Neural progenitor cell (in vitro differentiated cells): ENCODE measurements at places on chromosomes 6 and 20. TPM values are rescaled to one million over a fixed set of nuclear protein-coding genes. Genes with fewer than 3 reads are reported as not detected.

- peak; percentile 88 for DNase-seq
Observed at GRCh38 chr20:59751075-59751711, 146.9 kb downstream of the PHACTR3 start.

- DNase-seq: no peak
Observed at GRCh38 chr6:143701349-143702234, 23.8 kb downstream of the PHACTR2 start.

DNA sequence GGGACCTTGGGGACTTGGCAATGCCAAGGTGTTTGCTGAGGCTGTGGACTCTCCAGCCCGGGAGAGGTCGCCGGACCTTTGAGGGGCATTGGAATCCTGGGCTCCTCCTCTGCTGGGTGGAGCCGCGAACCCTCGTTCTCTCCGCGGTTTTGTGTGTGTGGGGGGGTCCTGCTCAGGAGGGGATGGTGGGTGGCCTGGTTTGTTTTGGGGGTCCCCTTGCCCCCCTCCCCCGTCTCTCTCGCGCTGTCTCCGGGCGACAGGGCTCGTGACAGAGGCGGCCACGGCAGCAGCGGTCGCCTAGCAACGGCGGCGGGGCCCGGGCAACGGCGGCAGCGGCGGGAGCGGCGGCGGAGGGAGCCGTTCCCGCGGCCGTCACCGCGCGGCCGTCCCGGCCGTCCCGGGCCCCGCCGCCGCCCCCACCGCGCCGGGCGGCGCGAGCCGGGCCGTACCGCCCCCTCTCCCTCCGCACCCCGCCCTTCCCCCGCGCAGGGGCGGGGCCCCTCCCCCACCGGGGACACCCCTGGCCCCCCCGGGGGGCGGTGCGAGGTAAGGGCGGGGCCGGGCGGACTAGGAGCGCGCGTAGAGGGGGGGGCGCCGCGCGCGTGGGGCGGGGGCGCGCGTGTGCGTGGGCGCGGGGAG is 7.8 kb downstream of the SYNGAP1 start:
- DNase-seq: peak; percentile 79

DNA sequence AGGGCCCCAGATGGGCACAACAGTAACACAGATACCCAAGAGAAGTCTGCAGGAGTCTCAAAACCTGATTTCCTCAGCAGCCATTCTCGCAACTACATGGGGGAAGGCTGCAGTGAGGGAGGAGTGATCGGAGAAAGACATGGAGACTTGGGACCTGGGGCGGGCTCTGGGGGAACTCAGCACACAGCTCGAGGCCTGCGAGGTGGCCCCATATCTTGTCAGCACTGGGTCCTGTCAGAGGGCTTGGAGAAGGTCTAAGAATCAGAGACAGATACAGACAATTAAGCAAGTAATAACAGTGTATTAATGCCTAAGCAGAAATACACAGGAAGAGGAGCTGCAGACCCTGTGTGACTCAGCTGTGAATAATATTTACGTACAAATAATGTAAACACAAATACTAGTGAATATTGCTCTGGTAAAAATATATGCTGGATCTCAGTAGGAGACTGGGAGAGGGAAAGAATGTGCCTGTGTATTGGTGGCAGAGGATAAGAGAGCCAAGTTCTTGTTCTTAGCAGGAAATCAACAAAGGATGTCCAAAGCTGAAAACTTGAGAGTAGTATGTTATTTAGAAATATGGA is 336.2 kb downstream of the ZFAND3 start:
- DNase-seq: no peak

DNA sequence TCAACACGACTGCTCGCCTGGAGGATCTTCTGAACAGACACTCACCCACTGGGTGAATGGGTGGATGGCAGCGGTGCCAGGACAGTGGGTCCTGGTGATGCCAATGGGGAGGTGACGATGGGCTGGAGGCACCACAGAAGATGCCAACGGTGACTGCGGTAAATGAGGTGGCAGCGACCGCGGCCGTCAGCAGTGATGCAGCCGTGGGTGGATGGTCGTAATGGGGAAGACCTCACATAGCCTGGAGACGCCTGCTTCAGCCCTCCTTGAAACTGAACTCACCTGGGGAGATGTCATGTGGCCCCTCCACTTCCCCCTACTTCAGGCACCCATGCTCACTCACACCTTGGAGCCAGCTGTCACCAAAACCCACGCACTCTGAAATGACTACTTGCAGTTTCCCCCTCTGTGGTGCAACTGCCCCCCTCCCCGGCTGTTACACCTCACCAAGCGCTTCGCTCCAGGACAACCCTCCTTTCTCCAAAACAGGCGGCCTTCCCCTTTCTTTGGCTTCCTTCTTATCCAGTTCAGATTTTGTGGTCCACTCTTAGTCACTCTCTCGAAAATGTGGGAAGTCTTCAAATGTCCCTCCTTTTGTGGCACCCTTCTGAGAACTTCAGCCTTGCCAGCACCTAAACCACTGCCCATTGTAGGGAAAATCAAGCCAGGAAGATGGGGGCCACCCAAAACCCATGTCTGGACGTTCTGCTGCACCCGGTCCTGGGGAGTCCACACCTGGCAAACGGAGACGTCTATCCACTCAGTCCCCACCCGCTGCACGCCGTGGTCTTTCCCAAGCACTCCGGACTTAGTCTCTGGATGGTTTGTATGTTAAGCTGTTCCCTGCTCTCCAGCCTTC is 10.4 kb upstream of the ABHD16B start:
- no peak for DNase-seq

DNA sequence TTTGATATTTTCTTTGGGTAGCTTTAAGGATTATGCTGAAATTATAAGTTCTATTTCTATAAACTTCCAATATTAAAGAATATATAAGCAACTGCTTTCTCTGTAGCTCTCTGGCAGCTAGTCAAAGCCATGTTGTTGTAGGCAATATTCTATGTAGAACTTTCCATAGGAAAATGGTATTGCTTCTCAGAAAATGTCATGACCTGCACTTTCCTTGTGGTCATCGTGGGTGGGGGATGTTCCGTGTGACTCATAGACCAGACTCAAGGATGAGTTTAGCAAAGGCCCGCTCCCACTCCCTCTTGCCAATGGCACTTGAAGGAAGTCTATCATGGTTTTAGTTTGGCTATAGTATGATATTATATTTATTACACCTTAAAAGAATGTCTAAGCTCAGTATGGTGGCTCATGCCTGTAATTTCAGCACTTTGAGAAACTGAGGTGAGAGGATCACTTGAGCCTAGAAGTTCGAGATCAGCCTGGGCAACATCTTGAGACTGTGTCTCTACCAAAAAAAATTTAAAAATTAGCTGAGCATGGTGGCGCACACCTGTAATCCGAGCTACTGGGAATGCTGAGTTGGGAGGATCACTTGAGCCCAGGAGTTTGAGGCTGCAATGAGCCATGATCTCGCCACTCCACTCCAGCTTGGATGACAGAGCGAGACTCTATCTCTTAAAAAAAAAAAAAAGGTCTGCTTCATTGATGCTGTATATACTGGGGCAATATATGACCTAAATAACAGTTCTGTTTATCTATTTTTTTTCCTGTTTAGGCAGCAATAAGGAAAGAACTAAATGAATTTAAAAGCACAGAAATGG is 36.6 kb upstream of the LTV1 start:
- no peak for DNase-seq

DNA sequence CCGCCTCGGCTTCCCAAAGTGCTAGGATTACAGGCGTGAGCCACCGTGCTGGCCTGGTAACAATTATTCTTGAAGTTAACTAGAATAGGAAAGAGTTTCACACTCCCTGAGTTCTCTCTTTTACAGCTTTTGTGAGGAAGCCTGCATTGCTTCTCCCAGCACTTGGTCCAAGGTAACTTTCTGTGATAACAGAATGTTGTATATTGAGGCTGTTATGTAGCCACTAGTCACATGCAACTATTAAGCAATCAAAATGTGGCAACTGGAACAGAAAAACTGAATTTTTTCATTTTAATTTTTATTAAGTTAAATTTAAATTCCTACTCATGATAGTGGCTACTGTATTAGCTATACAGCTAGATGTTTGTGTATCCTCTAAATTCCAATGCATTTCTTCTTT is 2.5 kb downstream of the TRIM38 start:
- DNase-seq: no peak

- DNase-seq: no peak
Observed at GRCh38 chr6:138455746-138456400, 43.4 kb downstream of the NHSL1 start.

DNA sequence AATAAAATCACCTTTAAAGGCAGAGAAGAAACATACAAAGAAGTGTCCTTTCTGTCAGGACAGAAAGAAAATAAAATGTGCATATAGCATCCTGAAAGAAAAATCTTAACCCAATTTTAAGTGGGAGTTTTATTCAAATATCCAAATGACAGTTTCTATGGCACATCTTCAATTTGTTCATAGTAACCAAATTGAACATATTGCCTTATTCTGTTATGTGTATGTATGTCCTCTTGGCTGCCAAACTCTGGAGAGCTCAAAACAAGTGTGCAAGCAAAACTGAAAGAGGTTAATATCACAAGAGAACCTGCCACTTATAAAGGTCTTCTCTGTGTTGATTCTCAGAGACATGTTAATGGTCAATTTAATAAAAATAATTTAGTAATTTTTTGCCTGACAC is 334.7 kb downstream of the BCKDHB start:
- no peak for DNase-seq

DNA sequence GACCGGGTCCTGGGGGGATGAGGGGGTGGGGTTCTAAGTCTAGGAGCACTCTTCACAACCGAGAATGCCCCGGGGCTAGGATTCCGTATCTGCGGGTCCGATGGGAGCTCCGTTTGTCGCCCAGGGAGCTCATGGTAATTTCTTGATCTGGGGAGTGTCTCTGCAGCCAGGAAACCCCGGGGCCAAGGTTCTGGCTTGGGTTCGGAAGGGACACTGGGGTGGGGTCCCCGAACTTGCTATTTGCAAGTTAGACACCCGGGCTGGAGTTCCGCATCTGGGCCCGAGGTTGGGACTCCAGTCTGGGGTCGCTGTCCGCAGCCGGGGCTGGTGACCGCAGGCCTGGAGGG is 397 bp downstream of the PEDS1 start:
- peak; percentile 27 for DNase-seq

GRCh38 chr6:90080876-90081481 is 186.7 kb downstream of the GJA10 start:
- no peak for DNase-seq

- DNase-seq: no peak
Observed at GRCh38 chr6:162058281-162058875, 669.2 kb downstream of the PRKN start.

DNA sequence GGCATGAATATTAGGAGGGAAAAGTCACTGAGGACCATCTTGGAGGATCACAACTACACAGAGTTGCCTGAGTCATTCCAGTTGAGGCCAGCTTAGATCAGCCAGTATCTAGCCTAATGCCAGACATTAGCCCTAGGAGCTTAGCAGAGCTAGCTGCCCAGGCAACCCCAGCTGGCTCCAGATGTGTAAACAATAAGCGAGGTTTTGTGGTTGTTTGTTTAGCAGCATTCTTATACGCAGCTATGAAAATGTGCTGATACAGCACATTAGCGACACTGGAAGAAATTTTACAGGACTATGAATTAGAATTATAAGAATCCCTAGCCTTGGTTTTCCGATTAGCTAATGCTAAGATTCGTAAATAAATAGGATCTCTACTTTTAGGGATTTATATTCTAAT is 59.3 kb downstream of the BTBD3 start:
- no peak for DNase-seq

GRCh38 chr6:72861059-72861458 is 239.2 kb downstream of the KCNQ5 start:
- no peak for DNase-seq

- no peak for DNase-seq
Observed at GRCh38 chr20:24744747-24745146, 204.3 kb upstream of the CST7 start.

- DNase-seq: no peak
Observed at GRCh38 chr6:34930221-34930620, 41.2 kb downstream of the ANKS1A start.

DNA sequence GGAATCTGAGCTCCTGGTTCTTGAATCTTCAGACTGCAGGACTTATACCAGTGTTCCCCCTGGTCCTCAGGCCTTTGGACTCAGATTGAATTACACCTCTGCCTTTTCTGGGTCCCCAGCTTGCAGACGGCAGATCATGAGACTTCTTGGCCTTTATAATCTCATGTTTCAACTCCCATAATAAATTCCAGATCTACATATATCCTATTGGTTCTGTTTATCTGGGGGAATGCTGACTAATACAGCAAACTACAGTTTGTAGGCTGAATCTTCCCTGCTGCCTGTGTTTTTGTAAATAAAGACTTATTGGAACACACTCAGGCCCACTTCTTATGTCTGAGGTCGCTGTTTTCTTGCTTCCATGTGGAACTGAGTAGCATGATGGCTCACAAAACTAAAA is 184.7 kb downstream of the HDGFL1 start:
- DNase-seq: no peak

- DNase-seq: no peak
Observed at GRCh38 chr20:15122613-15123012, 785.2 kb upstream of the FLRT3 start.

- peak; percentile 37 for DNase-seq
Observed at GRCh38 chr6:123016431-123017103, 20.5 kb downstream of the CLVS2 start.

GRCh38 chr6:75094614-75095200 is 111.1 kb downstream of the COL12A1 start:
- no peak for DNase-seq

DNA sequence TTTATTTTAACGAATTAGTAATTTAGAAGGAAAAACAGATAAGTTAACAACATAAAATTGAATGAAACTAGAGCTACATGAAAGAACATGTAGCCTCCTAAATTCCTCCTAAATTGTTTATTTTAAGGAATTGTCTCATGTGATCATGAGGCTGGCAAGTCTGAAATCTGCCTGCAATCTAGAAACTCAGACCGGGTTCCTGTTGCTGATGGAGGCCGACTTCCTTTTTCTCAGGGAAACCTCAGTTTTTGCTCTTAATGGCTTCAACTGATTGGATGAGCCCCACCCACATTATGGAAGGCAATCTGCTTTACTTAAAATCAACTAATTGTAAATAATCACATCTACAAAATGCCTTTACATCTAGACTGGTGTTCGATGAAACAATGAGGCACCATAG is 267.6 kb upstream of the PRND start:
- no peak for DNase-seq

DNA sequence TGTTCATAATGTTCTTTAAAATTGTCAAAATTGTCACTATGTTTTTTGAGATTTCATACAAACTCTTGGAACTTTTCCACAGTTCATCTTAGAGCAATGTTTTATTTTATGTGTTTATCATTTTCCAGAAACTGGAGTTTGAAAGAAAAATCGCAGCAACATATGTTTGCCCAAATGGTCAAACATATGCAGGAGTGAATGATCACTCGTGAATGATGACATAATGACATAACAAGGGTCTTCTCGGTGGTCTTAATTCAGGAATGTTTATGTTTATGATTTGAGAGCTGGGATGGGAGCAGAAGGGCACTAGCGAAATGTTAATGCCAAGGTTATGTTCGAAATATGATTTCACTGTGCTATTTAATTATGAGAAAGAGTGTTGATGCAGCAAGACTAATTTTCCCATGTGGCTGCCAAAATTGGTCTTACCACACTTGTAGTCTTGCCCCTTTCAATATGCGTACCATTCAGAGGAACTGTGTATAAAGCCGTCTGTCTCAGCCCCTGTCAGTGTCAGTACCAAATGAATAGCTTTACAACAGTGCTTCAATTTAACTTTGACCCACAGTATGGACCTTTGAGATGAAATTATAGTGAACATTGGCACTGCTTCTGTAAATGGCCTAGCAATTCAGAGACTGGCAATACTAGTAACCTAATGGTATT is 152.3 kb downstream of the CARMIL1 start:
- DNase-seq: no peak

The PIGU gene
- 35.6 and 40.1 TPM in 2 replicates for total RNA-seq

The C20orf141 gene
- not detected in 2 replicates for total RNA-seq

The SMLR1 gene
- total RNA-seq: not detected in 2 replicates

The CGAS gene
- 0.62 and 0.90 TPM in 2 replicates for total RNA-seq

The C20orf144 gene
- 0.53 TPM in 1 of 2 replicates, not detected in the other for total RNA-seq

The ADGRF5 gene
- total RNA-seq: not detected in 2 replicates

The TPBG gene
- 362 and 601 TPM in 2 replicates for total RNA-seq

The PAX1 gene
- total RNA-seq: not detected in 2 replicates
